ENCODE measurements at places on chromosomes 2 and 18. TPM values are rescaled to one million over a fixed set of nuclear protein-coding genes. Genes with fewer than 3 reads are reported as not detected.

- DNase-seq: no peak
- no peaks in the 10 kb centered on the region for H3K36me3 ChIP-seq
- H3K4me3 ChIP-seq: no peak overlapping the region
- no peaks in the 10 kb centered on the region for H3K27me3 ChIP-seq
- H3K4me1 ChIP-seq: peaks cover 95% of the 10 kb centered on the region
These were observed 27.2 kb downstream of the MAP4K3 start for GRCh38 chr2:39409697-39410389.

DNA sequence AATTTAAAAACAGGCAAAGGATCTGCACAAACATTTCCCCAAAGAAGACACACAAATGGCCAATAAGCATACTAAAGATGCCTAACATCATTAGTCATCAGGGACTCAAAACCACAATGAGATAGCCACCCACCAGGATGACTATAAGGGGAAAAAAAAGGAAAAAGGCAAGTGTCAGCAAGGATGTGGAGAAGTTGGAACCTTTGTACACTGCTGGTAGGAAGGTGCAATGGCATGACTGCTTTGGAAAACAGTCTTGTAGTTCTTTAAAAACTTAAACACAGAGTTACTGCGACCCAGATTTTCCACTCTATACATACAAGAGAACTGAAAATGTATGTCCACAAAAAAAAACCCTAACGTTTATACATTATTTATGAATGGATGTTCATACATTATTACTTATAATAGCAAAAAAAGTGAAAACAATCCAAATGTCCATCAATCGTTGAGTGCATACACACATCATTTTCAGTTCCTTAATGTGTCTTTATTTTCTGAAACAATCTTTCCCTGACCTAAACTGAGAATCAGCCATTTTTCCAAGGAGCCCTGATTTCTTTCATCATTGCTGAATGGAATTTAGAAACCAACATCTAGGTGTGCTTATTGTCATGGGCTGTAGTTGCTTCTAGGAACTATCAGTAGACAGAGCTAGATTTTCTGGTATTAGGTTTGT, 64.7 kb upstream of the TLK1 start:
- no peaks in the 10 kb centered on the region for H3K4me1 ChIP-seq
- H3K36me3 ChIP-seq: no peaks in the 10 kb centered on the region
- no peak for DNase-seq
- H3K27ac ChIP-seq: no peak overlapping the region
- H3K27me3 ChIP-seq: no peaks in the 10 kb centered on the region
- H3K4me3 ChIP-seq: no peak overlapping the region

DNA sequence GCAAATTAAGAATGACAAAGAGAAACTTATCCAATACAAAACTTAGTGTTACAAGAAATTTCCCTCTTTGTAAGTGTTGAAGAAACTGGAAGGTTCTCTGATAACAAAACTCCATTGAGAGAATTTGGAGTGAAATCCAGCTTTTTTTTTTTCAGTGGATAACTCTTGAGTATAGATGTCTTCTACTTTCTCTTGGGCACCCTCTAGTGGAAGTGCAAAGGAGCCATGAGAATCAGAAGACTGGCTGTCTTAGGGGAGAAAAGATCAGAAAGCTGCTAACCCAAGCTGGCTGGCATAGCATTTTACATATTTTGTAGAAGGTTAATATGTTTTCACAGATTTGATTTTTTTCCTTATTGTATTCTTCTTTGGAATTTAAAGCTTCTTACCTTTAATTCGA, 138.8 kb upstream of the SATB2 start:
- no peak for DNase-seq
- no peak overlapping the region for H3K27ac ChIP-seq
- no peak overlapping the region for H3K4me3 ChIP-seq
- H3K36me3 ChIP-seq: no peaks in the 10 kb centered on the region

DNA sequence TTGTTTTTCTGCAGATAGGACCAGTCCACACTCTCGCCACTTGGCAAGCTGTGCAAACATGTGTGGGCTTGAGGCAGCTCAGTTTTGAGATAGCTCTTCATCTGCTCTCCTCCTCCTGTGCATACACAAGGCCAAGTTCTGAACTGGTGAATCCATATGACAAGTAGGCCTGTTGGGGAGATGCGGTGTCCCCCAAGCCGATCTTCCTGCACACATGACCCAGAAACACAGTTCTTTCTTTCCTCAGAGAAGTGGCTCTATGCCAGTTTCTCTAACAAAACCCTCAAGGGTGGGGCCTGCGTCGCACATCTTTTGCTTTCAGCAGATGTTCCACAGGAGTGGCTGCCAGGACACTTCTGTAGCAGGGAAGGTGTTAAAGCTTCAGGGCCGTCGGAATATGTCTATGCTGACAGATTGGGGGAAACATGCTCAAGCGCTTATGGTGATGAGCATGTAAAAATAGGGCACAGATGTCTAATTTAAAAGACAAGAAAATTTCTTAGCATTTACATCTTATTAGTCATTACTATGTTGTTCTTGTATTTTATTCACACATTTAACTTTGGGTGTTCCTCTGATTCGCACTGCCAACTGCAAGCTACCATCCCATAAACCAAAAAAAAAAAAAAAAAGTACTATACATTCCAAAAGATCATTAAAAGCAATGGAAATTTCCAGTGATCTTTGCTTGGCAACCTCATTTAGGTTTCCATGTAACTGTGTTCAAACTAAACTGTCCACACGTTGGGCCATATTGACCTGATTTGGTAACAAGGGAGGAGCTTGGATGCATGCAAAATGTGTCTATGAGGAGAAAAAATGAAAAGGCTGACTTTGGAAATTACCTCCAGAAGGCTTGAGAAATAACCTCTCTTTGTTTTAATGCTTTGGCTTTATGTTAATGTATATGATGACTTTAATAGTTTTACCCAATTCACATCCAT, 1055.5 kb upstream of the KLHL29 start:
- H3K27me3 ChIP-seq: no peaks in the 10 kb centered on the region
- no peak overlapping the region for H3K27ac ChIP-seq
- H3K4me3 ChIP-seq: no peak overlapping the region

DNA sequence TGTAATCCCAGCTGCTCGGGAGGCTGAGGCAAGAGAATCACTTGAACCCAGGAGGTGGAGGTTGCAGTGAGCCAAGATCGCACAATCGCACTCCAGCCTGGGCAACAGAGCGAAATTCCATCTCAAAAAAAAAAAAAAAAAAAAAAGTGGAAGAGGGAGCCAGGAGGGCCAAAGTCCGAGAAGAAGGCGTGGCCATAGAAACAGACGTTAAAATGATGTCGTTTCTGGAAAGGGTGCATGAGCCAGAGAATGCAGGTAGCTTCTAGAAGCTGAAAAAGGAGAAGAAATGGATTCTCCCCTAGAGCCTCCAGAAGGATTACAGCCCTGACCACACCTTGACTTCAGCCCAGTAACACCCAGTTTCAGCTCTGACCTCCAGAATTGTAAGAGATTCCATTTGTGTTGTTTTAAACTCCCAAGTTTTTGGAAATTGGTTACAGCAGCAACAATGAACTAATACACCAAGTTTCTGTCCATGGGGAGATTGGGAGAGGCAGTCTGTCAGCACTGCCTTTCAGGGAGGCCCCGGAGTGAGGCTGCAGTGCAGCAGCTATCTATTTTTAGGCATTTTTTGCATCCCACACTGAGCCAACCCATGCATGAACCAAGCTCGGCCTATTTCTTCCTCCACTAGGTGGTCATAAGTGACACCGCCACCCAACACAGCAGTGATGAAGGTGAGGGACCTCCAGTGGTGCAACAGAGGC, 14.2 kb upstream of the TRAF3IP1 start:
- no peak overlapping the region for H3K27ac ChIP-seq
- H3K4me1 ChIP-seq: no peaks in the 10 kb centered on the region
- no peaks in the 10 kb centered on the region for H3K36me3 ChIP-seq
- H3K4me3 ChIP-seq: no peak overlapping the region
- no peaks in the 10 kb centered on the region for H3K27me3 ChIP-seq

DNA sequence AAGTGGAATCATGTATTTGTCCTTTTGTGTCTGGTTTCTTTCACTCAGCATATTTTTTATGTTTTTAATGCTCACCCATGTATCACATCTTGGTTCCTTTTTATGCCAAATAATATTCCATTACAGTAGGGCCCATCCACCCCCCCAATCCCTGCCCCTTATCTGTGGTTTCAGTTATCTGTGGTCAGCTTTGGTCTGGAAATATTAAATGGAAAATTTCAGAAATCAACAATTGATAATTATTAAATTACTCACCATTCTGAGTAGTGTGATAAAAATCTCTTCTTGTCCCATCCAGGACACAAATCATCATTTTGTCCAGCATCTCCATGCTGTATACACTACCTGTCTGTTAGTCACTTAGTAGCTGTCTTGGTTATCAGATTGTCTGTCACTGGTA, 66.7 kb downstream of the BIRC6 start:
- no peak for DNase-seq
- H3K4me3 ChIP-seq: no peak overlapping the region
- peaks cover 3% of the 10 kb centered on the region for H3K36me3 ChIP-seq
- peaks cover 39% of the 10 kb centered on the region for H3K4me1 ChIP-seq
- H3K27me3 ChIP-seq: no peaks in the 10 kb centered on the region

DNA sequence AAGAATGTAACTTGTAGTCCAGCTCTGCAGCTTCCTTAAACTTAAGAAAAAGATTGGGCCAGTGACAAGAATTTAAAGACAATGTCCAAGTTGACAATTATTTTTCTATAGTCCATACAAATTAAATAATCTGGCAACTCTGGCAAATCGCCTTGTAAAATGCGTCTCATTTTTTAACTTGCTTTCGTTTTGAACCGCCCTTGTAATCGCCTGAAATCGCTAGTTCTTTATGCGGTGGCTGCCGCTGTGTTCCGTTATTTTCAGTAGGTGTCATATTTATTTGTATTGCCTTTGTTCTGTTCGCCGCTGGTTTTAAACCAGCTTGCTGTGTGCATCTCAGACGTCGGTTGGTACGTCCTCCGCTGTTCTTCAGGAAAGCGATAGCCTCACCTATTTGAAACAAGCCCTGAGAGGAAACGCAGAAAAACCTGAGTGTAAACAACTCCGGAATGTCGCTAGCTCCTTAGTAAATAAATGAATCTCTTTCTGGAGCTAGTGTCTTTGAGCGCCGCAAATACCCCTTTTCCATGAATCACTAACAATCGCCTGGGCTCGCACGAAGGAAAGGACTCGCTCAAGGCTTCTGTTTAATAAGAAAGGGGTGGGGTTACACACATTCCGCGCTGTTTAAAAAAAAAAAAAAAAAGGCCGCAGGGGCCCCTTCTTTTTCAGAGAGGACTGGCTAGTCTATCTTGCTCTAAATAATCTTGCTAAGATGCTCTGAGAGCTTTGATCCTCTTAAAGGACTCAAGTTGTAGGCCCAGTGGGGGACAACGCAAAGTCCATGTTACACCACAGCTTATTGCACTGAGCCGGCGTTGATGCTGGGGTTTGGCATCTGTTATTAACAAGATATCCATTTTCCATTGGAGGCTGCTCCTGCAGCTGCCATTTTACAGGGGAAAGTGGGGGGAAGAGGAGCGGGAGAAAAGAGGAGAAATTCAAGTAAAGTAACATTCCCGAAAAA, 3.0 kb downstream of the HOXD8 start:
- peak overlapping the region; percentile 87 for H3K27ac ChIP-seq
- H3K27me3 ChIP-seq: peaks cover 98% of the 10 kb centered on the region
- H3K4me3 ChIP-seq: no peak overlapping the region
- DNase-seq: peak; percentile 46
- H3K36me3 ChIP-seq: no peaks in the 10 kb centered on the region

- H3K4me1 ChIP-seq: no peaks in the 10 kb centered on the region
- H3K36me3 ChIP-seq: no peaks in the 10 kb centered on the region
- H3K4me3 ChIP-seq: no peak overlapping the region
- no peak for DNase-seq
These were observed 21.7 kb upstream of the CTAGE1 start for GRCh38 chr18:22439447-22439846.

DNA sequence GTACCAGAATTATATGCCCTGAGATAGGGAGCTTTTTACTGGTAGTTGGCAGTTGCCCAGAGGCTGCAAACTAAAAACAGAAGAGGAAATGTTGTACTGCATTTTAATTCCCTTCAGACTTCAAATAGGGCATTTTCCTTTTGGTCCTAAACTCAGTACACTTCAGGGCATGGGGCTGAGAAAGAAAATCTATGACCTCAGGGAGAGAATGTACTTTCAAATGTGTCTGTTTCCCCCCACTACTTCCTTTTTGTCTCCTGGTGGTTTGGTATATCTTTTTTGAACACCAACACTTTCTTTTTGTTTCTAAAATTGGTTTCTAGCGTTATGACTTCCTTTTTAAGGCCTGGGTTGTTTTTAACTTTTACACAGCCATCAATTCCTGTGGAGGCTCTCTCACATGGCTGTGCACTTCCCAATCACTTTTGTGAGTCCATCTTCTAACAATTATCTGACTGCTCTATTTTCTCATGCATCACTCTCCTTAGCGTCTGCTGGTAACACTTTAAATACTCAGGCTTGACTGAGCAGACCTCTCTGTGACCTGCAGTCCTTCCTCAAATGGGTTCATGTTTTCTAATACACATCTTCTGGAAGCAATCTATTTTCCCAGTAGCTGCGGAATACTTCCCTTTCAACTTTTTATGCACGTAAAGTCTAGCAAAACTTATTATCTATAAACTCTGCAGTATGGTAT, 596.0 kb downstream of the LRP1B start:
- DNase-seq: no peak
- H3K4me3 ChIP-seq: no peak overlapping the region
- no peaks in the 10 kb centered on the region for H3K4me1 ChIP-seq
- H3K27me3 ChIP-seq: no peaks in the 10 kb centered on the region

GRCh38 chr2:125386074-125386473, 1269.9 kb upstream of the GYPC start:
- H3K27ac ChIP-seq: no peak overlapping the region
- no peak overlapping the region for H3K4me3 ChIP-seq
- no peaks in the 10 kb centered on the region for H3K4me1 ChIP-seq
- no peaks in the 10 kb centered on the region for H3K36me3 ChIP-seq
- no peaks in the 10 kb centered on the region for H3K27me3 ChIP-seq

The LYG1 gene
- not detected for polyA plus RNA-seq

The ALPG gene
- polyA plus RNA-seq: not detected

The RPRM gene
- 0.60 TPM for polyA plus RNA-seq

The LIMS3 gene
- 1.4 TPM for polyA plus RNA-seq

The KCNK3 gene
- 2.3 TPM for polyA plus RNA-seq

The ABCB11 gene
- 0.60 TPM for polyA plus RNA-seq

All from sigmoid colon (tissue), 7 donors.